ENCODE measurements at places on chromosomes 2 and 18.

DNA sequence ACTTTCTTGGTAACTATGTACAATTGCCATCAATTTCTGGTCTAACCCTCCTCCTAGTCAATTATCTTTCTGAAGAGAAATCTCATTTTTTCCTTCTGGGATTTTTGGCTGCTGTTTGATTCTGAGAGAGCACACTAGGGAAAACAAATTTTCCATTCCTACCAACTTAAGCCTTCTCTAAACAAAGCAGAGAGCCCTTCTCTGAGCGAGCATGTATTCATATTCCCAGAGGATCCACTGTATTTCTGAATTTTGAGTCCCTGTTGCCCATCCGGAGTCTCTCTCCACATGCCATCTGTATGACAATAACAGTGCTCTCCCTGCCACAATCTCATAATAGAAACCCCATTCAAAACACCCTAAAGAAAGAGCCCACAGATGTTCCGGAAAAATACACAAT is 78.5 kb downstream of the MAIP1 start:
- no peak for DNase-seq

DNA sequence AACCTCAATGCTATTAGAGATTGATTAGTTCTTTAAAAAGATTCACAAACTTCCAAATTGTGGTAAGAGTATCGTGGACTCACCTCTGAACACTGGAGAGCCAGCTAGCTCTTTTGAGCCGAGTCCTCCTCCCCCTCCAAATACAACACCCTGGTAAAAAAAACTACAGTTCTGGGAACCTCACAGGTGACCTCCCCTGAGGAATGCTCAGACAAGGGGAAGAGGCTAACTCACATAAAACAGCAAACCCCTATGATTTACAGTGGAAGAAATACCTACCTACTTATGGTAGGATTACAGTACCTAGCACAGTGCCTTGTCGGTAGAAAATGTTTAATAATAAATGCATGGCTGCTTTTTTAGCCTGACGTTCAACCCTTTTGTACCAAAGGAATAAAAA is 8.4 kb downstream of the ZNF24 start:
- no peak for DNase-seq

DNA sequence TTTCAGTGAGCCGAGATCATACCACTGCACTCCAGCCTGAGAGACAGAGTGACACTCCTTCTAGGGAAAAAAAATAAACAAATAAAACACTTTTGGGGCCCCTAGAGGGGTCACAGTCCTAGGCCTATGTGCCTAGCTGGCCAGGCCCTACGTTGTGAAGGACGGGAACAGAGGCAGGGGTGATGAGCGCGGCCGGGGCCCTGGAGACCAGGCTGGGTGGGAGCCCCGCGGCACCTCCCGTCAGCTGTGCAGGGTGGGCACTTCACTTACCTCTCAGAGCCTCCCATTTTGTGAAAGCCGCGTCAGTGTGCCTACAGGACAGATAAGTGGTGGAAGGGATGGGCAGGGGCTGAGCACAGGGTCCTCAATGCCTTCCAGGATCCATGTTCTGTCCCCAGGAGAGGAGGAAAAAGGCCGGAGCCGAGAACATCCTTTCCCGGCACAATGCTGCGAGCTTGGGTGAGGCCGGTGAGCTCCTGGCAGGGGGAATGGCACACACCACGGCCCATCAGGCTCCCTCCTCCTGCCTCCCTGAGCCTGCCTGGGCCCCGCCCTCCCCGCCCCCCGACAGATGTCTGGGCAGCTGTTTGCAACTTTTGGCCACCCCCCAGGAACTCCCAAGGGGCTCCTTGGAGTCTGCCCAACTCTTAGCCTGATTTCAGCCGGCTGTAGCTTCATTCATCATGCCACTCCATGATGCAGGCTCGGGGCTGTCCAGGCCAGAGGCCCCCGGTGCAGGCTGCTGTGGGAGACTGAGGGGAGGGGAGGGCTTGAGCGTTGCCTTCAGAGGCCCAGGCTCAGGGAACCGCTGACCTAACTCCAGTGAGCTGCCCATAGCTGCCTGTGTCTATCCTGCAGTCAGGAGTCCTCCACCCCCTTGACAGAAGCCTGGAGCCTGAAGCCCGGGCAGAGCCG is 196.5 kb downstream of the TFCP2L1 start:
- no peak for DNase-seq

- DNase-seq: no peak
These were observed 89.9 kb upstream of the EPC2 start for GRCh38 chr2:148554459-148555247.

DNA sequence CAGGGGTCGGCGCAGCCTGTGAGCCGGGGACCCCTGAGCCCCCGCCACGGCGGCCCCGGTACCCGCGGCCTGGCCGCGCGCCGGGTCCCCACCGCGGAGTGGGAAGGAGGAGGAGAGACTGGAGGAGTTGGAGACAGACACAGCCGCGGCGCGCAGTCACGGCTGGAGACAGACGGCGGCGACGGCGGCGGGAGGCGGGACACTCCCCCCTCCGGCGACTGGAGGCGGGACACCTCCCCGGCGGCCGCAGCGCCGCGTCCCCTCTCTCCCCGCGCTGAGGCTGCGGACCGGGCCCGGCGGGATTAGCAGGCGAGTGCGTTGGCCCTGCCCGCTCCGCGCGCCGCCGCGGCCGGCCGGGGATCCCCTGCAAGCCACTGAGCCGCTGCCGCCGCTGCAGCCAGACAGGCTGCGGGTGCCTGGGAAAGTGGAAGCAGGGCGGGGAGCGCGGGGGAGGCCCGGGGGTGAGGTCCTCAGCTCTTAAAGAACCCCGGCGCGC is 1.0 kb upstream of the LDLRAD4 start:
- DNase-seq: peak; percentile 39

DNA sequence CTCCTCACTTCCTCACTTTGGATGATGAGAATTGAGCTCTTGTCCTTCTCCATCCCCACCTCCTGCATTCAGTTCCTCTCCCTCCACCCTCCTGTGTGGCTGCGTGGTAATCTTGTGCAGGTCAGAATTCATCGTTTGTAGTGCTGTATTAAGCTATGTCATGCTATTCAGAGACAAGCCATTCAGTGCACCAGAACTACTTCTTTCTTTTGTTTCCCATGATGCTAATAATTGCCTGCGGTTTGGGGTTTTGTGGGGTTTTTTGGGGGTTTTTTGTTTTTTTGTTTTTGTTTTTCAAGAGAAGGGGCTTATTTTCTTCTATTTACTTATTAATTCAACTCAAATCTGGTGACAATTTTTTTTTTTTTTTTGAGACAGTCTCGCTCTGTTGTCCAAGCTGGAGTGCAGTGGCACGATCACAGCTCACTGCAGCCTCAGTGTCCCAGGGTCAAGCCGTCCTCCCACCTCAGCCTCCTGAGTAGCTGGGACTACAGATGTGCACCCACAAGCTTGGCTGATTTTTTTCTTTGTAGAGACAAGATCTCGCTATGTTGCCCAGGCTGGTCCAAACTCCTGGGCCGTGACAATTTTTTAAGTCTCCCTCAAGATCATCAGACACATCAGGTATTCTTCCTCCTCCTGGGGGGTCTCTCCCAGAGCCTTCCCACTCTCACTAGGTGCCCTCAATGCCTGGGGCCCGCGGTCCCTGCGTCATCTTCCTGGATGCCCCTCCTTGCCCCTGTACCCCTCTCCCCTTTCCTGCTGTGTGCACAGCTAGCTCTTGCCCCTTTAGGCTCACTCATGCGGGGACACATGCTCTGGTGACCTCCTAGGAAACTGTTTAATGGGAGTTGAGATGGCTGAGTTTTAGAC is 37.8 kb downstream of the MAL start:
- no peak for DNase-seq

DNA sequence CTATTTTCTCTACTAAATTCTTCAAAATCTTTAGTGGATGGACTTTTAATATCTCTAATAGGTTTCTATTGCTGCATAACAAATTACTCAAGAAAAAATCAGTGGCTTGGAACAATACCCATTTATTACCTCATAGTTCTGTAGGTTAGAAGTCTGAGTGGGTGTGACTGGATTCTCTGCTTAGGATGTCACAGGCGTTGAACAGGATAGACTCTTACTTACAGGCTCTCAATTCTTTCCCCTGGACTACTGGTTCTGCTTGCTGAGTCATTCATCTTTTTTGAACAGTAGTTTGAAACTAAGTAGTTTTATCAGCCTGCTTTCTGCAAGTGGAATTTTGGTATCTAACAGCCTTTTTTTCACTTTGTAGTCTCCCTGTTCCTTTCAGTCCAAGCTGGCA is 265.4 kb downstream of the ZNF385B start:
- DNase-seq: no peak

DNA sequence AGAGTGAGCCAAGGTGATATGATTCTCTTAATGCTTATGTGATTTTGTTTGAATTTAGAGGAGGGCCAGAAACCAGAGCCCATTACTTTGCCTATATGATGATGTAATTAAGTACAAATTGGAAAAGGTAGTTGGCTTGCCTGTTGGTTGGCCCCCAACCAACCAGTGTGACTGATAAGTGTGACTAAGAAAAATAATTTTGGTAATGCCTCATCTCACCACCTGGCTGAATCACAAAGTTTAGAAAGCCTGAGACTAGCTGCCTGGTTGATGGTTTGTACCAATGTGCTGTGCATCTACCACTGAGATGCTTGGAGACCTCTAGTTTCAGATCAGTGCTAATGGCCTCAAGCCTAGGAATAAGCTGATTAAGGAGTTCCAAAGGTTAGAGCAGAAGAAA is 338.7 kb downstream of the CDH2 start:
- DNase-seq: no peak

DNA sequence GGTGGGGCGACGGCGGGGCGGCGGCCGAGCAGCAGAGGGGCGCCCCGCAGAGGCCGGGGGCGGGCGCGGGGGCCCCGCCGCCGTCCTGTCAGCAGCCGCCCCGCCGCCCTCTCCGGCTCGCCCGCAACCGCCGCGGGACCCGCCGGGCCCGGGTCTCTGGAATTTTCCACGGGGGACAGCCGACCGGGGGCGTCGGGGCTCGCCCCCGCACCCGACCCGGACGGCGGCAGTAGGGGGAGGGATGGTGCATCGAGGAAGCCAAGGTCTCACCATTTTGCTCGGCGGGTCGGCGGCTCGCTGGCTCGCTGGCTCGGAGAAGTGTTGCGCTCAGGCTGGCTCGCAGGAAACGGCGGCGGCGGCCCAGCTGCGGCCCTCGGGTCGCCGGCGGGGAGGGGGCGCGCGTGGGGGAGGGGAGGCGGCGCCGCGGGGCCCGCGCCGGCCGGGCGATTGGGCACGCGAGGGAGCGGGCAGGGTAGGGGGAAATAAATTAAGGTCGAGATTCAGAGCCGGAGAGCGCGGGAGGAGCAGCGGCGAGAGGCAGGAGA is 405 bp downstream of the PPP3R1 start:
- peak; percentile 12 for DNase-seq

DNA sequence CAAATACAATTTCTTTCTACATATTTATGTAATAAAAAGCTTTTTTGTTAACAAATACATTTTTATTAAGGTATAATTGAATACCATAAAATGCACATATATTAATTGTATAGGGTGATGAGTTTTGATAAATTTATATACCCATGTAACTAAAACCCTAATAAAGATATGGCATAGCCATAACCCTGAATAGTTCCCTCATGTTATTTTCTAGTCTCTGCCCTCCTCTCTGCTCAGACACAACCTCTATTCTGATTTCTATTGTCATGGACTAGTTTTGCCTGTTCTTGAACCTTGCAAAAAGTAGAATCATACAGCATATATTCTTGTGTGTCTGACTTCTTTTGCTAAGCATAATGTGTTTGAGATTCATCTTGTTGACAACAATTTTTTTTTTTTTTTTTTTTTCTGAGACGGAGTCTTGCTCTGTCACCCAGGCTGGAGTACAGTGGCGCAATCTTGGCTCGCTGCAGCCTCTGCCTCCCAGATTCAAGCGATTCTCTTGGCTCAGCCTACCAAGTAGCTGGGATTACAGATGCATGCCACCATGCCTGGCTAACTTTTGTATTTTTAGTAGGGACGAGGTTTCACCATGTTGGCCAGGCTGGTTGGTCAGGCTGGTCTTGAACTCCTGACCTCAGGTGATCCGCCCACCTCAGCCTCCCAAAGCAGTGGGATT is 38.6 kb upstream of the ZNF512 start:
- no peak for DNase-seq

DNA sequence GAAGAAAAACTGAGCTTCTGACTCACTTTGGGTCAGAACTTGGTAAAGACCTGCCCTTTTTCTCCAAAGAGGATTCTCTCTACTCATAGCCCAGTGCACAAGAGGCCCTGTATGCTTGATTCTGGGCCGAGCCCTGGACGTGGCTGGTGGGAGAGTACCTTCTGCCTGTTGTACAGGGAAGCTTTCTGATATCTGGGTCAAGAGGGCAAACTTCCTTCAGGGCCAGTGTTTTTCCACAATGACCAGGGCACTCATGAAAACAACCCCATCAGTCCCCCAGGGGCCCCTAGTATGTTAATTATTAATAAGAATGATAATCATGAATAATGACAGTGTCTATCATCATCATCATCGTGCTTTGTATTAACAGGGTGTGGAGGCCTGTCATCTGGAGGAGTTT is 90.0 kb downstream of the TGFA start:
- no peak for DNase-seq

GRCh38 chr2:64485331-64485730 is 31.4 kb downstream of the LGALSL start:
- no peak for DNase-seq

- DNase-seq: no peak
These were observed 53.4 kb upstream of the LINC00305 start for GRCh38 chr18:64202210-64202836.

DNA sequence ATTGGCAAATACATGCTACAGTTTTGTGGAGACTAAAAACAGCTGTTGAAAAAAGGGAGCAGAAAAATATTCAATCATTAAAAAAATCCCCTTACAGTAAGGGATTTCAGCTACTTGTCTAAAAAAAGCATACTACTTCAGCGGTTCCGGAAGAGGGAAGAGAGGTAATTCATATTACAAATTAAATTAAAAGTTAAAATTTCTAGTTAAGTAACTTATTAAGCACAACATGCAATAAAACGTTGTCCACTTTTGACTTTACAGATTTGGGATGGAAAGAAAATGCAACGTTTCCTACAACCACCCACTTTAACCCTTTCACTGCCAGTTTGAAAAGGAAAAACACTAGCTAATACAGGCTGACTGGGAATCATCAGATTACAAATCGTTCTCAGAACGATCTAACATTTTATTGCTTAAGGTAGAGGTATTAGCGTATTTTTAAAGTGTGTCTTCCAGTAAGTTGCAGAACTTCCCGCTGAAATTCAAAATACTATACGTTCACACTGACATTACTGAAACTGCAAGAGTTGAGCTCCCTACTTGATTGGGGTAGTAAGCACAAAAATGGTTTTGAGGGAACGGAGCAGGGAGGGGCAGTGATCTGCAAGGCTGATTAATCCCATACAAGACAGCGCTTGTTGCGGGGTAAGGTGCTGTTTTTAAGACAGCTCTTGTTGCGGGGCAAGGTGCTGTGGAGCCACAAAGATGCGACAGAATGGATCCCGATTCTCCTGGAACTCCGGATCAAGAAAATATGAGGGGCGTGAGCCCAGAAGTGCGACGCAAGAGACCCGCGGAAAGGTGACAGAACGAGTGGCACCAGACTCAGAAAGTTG is 743 bp downstream of the HADHA start:
- no peak for DNase-seq

DNA sequence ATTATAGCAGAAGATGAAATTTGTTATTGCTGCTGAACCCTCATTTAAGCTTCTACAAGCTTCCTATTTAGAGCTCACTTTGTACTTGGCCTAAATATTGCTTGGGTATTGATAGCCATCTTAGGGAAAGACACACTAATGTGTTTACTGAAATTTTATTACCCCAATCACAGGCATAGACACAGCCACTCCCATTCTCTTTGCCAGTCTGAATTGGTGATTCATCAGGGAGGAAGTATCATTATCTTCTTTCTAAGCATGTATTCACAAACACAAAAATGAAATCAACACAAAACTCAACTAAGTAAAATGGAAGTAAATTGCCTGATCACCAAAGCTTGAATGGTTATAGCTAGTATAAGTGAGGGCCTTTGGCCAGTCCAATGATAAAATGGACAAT is 666.3 kb downstream of the TSN start:
- no peak for DNase-seq
